ENCODE measurements at places on chromosomes 1 and 21. TPM values are rescaled to one million over a fixed set of nuclear protein-coding genes. Genes with fewer than 3 reads are reported as not detected.
A peak's percentile ranks its signal among the peaks of the same experiment; 100 is the strongest.

The CLDN17 gene
- polyA plus RNA-seq = not detected

The ITGB2 gene
- 0.57 TPM for polyA plus RNA-seq

The CFH gene
- 50.7 TPM for polyA plus RNA-seq

The FHL3 gene
- polyA plus RNA-seq = 56.7 TPM

The GJA9 gene
- polyA plus RNA-seq = not detected

The THEMIS2 gene
- 12.8 TPM for polyA plus RNA-seq

The SDHC gene
- 174 TPM for polyA plus RNA-seq

The LRIG2 gene
- polyA plus RNA-seq = 8.5 TPM

The OPRD1 gene
- polyA plus RNA-seq = not detected

- no peak for DNase-seq
Observed at GRCh38 chr21:32330784-32331311, 32.2 kb downstream of the MRAP start.

DNA sequence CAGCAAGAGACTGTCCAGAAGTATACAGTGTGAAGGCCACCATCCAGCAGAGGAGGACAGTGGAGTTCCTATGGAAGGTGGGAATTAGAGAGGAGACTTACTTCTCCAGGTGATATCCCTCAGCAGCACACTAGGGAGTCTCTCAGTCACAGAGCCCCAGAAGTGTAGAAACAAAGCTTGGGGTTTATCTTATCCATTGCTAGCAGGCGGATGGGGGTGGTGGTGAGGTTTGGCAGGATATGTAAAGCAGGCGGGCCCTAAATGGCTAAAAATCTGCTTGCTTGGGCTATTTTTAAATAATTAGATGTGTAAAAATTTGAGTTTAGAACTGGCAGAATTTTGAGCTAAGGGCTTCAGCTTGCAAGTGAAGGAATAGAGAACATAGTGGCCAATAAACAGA is 50.1 kb upstream of the RGS18 start:
- DNase-seq = peak; percentile 89

DNA sequence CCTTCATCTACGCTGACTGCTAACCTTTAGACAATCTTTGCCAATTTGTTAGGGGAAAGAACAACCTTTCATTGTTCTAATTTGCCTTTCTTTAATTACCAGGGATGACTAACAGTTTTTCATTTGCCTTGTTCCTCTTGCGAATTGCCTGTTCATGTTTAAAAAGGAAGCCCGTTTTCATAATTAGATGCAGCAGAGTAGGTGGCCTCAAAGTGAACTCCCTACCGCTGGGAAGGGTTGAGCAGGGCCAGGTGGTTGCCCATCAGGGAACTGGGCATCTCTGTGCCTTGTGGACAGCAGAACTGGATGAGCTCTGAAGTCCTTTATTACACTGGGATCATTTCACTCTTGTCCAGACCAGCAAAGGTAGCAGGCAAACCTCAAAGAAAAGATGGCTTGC is 59.0 kb downstream of the HIVEP3 start:
- DNase-seq = no peak

GRCh38 chr1:5515501-5515900 is 476.7 kb downstream of the NPHP4 start:
- DNase-seq = no peak

DNA sequence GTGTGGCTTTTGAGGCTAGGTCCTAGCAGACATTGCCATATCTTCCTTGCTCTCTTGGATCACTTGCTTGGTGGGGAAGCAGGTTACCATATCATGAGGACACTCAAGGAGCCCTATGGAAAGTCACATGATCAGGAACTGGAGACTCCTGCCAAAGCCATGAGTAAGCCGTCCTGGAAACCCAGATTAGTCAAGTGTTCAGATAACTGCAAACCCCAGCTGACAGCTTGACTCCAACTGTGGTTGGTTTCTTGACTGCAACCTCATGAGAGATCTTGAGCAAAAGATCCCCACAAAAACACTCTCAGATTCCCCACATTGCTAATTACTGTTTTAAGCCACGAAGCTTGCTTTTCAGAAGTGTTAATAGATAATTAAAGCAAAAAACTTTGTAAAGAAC is 58.6 kb downstream of the CACNA1E start:
- no peak for DNase-seq

DNA sequence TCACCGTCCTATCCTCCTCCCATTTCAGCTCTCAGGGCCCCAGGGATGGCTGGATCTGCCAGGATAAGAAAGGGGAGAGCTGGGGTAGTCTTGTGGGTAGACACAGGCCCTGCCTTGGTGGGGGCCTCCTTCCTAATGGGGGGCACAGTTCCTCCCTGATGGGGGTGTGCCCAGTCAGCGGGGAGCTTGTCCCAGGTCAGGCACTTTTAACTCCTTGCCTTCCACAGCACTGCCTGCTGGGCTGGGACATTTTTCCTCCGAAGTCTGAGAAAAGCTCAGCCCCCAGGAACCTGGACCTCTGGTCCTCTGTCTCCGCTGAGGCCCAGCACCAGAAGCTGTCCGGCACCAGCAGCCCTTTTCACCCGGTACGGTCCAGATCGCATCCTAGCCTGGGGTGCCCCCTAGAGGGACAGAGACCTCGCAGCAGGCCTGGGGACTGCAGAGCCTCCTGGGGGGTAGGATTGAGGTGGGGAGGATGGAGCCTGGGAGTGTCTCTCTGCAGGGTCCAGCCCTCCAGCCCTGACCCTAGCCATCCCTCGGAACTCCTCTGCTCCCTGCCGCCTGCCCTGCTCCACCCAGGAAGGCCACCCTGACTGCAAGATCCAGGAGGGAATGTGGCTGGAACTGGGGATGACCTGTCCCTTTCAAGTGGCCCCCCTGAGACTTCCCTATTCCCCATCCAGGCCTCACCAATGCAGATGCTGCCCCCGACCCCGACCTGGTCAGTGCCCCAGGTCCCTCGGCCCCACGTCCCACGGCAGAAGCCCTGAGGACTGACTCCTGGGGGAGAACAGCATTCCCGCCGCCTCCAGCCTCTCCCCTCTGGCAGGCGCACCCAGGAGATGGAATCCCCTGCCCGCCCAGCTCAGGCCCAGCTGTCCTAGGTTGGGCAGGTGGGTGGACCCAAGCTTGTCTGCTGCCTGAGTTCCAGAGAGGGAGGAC is 12.0 kb downstream of the MIIP start:
- DNase-seq = peak; percentile 70

- DNase-seq = no peak
Observed at GRCh38 chr1:189646066-189646465, 831.6 kb downstream of the BRINP3 start.

DNA sequence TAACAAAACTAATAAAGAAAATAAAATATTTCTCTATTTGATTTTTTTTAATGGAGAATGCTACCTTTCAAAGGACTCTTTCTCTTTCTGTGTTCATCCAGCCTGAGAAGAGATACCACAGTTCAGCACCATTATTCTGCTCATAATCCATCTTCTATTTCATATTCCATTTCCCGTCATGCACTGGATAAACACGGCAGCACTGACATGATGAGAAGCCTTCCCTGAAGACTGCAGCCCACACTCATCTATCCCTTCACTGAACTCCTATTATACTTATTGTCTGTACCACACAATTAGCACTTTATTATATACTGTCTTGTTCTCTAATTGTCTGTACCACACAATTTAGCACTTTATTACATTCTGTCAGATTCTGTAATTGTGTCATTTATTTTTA is 10.7 kb upstream of the NPL start:
- DNase-seq = no peak

- no peak for DNase-seq
Observed at GRCh38 chr1:13605159-13605558, 21.5 kb downstream of the PDPN start.

GRCh38 chr1:65795311-65795710 is 2.6 kb downstream of the PDE4B start:
- DNase-seq = no peak

DNA sequence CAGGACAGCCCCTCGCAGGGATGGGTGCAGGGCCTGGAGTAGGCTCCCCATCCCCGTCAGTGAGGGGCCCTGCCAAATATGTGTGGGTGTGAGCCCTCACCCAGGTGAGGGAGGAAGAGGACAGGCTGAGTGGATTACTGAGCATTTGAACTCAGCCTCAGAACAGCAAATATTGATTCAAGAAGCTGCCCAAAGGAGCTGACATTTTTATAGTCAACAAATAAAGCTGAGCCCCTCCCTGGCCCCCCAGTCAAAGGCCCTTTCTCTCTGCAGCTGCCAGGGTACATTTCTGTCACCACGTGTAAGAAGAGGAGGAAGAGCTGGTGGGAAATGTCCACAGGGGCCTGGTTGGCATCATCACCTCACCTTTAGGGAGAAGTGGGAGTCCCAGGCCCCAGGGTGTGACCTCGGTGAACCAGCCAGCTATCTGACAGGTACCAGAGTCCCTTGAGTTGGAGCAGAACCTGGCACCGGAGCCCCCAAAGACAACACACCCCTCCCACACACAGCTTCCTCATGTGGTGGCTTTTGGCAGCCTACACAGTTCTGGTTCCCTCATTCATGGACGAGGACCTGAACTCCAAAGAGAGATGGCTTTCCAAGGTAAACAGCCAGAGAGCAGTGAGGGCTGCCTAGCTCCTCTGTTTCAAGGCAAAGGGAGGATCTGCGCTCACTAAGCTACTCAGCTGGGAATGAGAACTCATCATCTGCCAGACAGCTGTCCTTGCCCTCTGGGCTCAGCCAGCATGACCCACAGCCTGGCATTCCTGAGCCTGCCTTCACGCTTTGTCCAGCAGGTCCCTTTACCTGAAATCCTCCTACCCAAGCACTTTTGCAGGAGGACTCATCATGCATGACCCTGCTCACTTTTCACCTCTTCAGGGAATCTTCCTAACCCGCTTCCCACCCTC is 43.0 kb upstream of the TENT5C start:
- no peak for DNase-seq

- no peak for DNase-seq
Observed at GRCh38 chr1:198798923-198799386, 160.1 kb downstream of the PTPRC start.

DNA sequence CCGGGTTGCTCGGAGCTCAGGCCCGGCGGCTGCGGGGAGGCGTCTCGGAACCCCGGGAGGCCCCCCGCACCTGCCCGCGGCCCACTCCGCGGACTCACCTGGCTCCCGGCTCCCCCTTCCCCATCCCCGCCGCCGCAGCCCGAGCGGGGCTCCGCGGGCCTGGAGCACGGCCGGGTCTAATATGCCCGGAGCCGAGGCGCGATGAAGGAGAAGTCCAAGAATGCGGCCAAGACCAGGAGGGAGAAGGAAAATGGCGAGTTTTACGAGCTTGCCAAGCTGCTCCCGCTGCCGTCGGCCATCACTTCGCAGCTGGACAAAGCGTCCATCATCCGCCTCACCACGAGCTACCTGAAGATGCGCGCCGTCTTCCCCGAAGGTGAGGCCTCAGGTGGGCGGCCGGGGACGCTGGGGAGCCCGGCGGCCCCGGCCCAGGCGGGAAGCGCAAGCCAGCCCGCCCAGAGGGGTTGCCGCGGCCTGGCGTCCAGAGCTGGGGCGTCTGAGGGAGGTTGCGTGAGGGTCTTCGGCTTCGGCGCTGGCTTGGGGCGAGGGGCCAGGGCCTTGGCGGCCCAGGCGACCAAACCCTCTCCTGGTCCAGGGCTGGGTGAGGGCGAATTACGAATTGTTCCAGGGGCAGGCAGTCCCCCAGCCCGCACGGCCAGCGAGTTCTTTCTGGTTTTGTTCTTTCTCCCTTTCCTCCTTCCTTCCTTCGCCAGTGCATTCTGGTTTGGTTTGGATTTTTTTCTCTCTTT is 805 bp downstream of the SIM2 start:
- DNase-seq = no peak

DNA sequence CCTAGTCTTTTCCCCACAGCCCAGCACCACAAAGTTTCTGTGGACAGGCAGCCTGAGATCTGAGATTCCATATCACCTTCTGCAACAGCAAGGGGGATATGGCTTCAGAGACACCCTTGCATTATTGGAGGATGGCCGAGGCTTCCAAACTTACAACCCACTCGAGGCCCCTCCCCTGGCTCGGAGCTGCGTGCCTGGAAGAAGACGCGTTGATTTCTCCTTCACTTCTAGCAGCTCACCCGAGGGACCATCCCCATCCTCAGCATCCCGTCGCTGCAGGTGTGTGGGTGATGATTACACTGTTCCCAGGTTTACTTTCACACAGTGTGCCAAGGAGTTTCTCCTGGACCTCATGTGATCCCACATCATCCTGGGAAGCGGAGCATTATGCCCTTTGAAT is 277.9 kb downstream of the MATN1 start:
- DNase-seq = no peak

DNA sequence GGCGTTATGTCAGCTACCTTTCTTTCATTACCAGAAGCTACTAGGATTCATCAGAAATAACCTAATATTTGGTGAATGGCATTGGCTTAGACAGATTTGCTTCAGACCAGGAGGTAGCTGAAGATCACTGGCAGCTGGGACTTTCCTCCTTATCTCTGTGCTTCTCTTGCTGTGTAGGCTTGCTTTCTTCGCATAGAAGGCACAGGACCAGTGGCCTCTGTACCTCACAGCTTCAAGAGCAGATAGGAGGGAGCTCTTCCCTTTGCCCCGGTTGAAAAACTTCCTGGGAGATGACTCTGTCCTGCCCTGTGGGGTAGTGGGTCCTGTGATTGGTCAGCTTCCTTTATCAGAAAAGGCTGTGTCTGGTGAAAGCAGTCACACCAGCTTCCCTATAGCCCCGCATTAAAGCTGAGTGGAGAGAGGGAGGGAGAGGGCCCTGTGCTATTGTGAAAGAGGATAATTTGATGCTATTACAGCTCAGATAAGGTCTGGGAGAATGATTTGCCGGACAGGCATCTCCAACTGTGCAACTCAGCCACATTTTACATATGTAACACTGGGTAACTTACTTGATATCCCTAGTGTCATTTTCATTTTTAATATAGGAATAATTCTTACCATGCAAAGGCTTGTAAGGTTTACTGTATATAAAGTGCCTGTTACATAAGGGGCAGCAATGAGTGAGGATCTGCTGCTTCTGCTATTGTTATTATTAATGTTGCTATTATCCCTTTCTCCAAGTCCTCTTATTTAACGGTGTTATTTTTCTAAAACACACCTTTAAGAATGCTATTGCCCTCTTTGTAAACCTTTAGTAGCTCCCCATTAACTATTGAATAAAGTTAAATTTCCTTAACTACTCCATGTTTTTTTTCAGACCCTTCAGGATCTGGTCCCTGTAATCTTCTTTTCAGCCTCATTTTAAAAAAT is 31.6 kb downstream of the OSBPL9 start:
- DNase-seq = peak; percentile 71

- DNase-seq = peak; percentile 72
Observed at GRCh38 chr1:206001476-206001888, 1.7 kb downstream of the RAB7B start.

- no peak for DNase-seq
Observed at GRCh38 chr1:36166136-36166535, 10.2 kb downstream of the MAP7D1 start.

Measured in K562 (cell line).